ENCODE measurements at places on chromosomes 11 and 22.

DNA sequence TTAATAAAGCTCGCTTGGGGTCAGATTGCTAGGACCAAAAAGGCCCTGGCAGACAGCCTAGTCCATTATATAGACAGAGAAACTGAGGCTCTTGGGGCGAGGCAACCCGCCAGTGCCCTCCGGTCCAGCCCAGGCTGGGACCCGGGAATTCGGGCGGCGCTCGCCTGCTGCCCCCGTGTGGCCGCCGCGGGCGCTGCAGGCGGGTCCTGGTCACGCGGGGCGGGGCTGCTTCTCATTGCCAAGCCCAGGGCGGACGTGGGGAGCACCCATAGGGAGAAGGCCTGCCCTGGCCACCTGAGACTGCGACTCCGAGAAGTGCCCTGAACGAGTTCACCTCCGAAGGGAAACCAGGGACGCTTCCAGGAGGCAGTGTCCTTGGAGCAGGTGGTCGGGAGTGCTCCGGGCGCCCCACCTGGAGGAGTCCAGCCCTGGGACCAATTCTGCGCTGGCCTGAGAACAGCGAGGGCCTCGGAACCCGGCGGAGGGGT lies 36.0 kb upstream of the CSNK1E start:
- peak; percentile 11 for DNase-seq

DNA sequence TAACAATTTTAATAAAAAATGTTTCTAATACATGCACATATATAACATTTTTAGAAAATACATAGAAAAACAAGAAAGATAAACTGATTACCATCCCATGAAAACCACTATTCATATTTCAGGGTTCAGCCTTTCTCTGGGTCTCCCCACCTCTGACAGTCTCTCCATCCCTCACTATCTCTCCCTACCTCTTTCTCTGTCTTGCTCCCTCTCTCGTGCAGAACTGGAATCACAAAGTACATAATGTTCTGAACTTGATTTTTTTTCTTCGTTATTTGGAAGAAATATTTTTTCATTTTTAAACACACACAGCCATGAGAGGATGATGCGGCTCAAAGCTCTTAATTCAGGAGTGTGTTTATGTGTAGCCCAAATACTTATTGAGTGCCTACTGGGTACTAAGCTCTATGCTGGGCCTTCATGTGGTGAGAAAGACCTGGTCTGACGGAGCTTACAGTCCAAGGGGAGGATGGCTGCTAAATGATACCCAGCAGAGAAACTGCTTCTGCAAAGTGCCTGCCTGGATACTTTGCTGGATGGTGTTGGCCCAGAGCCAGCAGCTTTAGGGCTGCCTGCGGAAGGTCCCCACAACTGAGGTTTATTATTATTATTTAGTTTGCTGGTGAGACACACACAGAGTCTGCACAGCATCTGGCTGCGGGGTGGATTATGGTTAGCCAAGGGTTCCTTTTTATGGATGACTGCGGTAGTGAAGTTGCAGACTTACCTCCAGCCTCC lies 42.6 kb downstream of the SC5D start:
- DNase-seq, result no peak

GRCh38 chr22:41557401-41558240 lies 3.2 kb upstream of the CSDC2 start:
- DNase-seq, result peak; percentile 7

- no peak for DNase-seq
These were observed 29.6 kb upstream of the OR5P2 start for GRCh38 chr11:7826324-7826723.

GRCh38 chr11:75143420-75143731 lies 7.5 kb upstream of the SLCO2B1 start:
- no peak for DNase-seq

DNA sequence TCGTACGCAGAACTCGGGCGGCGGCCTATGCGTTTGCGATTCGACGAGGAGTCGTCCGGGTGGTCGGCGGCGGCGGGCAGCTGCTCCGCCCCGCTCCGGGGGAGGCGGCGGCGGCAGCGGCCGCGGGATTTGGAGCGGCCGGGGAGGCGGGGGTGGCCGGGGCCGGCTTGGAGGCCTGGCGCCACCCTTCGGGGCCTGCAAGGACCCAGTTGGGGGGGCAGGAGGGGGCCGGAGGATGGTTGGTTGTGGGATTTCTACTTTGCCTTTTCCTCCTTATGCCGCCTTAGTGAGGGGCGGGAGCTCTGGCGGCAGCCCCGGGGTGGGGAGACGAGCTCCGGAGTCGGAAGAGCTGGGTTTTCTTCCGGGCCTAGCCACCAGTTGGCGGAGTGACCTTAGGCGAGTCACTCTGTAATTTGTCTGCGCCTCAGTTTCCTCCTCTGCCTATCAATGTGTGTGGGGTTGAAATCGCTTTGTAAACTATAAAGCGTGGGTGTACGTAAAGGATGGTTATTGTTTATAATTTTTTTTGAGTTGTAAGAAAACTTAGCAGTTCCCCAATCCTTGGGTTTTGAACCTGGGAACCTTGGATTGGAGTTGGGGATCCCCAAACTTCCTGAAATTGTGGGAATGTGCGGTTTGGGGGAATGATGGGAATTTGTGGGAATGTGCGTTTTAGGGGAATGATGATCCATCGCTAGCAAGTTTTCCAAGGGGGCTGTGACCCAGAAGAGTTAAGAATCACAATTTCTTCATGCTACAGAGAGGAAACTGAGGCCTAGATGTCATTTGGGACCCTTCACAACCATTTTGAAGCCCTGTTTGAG lies 679 bp downstream of the TUG1 start:
- no peak for DNase-seq
